ENCODE measurements at places on chromosomes 5 and 9.
A peak's percentile ranks its signal among the peaks of the same experiment; 100 is the strongest.

- peak; percentile 1 for DNase-seq
Observed at GRCh38 chr5:147391781-147392180, 118.1 kb downstream of the DPYSL3 start.

DNA sequence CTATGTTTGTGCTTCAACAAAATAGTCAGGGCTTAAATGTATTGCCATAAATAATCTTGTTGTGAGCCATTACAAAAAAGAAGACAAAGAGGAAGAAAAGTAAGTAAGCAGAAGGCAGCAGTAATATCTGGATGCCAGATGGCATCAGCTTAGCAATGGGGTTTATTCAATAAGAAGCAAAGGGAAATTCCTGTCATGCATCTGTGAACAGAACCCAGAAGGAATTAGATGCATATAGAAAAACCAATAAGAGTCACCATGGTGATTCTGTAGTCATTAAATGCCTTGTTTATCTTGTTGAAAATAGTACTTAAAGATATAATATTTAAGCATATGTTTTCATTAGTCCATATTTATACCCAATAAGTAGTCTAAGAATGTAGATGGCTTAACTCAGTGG lies 216.0 kb downstream of the ADAMTSL1 start:
- no peak for DNase-seq

DNA sequence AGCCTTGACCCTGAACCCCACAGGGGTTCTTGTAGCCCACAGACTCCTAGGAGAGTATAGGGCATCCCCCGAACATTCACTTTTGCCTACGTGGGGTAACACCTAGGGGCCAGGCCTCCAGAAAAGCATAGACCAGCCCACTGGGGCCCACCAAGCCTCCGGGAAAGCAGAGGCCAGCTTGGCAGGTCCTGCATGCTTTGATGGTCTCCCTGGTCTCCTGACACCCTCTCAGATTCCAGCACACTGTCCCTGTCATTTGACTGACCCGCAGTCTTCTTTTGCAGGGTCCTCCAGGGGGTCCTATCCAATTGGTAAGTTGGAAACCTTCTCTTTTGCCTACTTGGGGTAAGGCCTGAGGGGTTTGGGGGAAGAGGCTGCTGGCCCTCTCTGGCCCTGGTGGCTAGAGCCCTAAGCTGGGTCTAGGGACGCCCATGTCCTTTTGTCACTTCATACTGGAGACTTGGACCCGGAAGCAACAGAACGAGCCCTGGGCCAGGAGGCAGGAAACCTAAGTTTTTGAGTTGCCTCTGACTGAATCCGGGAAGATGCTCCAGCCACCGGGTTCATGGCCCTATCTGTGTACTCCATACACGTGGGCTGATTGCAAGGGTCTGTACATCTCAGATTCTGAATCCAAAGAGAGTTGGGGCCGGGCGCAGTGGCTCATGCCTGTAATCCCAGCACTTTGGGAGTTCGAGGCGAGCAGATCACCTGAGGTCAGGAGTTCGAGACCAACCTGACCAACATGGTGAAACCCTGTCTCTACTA lies 20.9 kb upstream of the ORM1 start:
- no peak for DNase-seq

DNA sequence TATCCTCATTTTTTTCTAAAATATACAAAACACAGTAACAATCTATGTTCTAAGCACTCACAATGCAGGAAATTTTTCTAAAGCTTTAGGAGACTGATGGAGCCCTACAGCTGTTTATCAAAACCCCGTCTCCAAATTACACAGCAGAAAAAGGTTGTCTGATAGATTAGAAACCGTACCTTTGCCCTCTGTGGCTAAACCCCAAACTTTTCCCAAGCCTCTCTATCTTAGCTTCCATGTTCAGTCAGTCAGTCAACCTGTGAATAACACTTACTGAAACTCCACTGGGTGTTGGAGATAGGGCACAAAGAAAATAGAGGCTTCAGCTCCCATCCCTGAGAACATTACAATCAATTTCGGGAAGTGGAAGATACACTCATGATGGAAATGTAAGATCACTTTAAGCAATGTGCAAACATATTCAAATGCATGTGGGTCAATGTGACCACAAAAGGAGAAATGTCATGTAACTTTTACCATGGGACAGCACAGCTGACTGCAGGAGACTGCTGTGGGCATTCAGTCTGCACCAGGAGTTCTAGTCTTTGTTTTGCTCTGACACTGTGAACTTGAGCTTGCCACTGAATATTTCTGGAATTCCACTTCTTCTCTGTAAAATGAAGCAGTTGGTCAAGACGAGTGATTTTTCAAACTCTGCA lies 279.5 kb upstream of the PIK3R1 start:
- no peak for DNase-seq

DNA sequence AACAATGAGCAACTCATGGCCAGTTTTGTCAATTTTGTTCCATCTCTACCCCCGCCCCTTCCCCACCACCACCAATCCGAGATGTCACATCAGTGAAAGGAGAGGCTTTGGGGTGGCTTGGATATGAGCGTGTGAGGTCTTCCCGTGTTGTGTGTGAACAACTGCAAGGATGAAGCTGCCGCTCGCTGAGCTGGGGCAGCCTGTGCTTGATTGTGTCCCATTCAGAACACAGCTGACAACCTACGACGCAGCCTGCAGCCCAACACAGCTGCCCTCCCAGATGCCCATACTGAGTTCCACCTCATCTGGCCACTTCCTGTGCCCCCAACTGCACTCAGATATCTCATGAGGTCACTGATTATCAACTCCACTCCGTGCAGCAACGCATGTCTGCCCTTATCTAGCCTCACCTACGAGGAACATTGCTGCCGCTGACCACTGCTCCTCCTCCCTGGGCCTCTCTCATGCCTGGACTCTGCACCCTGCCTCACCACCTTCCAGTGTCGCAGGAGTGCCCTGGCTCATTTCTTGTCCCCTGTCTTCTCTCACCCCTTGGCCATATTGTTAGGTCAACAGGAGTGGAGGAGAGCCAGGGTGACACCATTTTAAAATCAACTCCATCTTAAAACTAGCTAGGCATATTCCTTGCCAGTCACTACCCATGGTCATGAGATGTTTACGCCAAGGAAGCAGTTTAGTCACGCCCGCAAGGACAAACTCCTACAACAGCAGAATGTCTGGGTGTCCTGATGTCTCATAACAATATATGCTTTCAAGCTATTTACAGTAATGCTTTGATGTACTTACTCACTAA lies 7.3 kb upstream of the IL4 start:
- DNase-seq, result no peak

DNA sequence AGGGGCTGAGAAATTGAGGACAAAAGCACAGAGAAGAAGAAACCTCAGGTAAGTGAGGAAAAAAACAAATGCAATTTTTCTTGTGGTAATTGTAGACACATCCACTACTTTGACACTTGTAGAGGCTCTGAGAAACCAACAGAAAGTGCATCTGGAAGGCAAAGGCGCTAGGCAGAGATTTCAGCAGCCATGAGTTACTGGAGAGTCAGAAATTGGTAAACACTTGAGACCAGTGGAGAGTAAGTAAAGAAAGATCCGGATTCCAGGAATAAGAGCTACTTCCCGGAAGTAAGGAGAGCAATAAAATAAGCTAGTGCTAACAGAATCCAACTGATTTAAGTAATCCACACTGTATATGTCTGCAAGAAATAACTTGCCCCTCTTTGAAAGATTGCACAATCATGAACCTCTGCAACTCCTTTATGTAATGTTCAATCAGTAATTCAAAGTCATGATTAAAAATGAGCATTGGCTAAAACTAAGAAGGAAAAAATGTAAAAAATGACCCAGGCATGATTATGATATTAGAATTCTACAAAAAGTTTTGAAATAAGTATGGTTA lies 382.1 kb downstream of the CDH18 start:
- DNase-seq, result peak; percentile 1

GRCh38 chr9:127778280-127779135 lies at the start of gene SH2D3C:
TSS of gene SH2D3C (minus strand) at chr9:127778666. CDS start at chr9:127778627, 39 bp downstream.
- DNase-seq, result no peak

DNA sequence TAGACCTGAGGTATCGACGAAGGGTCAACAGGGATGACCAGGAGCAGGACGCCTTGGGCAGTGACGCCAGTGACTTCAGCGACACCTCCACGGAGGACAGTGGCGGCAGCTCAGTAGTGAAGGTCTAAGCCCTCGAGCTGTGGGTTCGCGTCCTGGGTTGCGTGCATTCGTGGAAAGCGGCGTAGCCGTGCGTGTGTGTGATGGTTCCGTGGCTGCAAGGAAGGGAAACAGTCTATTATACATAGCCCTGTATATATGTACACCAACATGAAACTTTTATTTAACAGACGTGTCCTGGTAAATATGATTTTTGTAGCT lies 8.4 kb downstream of the PPP1R26 start:
- no peak for DNase-seq

DNA sequence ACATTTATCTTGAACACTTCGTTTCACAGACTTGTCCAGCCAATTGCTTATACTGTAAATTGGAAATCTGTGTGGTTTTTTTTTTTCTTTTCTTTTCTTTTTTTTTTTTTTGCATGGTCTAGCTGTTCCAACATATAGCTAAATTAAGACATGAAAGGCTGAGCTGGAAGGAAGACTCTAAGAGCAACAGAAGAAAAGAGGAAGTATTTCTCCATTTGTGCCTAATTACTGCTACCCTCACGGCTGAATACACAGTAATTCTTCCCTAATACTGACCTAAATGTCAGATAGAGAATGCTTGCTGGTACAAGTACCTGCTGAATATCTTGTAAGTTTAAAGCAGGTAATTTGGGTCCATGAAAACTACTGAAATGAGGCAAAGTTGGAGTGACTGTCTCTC lies 11.0 kb upstream of the HAPLN1 start:
- no peak for DNase-seq

GRCh38 chr5:112217843-112218579 lies 201.1 kb downstream of the EPB41L4A start:
- DNase-seq, result no peak

GRCh38 chr5:96049398-96050272 lies 88.0 kb upstream of the ELL2 start:
- no peak for DNase-seq

GRCh38 chr9:91689006-91689405 lies 261.0 kb downstream of the ROR2 start:
- DNase-seq, result no peak

DNA sequence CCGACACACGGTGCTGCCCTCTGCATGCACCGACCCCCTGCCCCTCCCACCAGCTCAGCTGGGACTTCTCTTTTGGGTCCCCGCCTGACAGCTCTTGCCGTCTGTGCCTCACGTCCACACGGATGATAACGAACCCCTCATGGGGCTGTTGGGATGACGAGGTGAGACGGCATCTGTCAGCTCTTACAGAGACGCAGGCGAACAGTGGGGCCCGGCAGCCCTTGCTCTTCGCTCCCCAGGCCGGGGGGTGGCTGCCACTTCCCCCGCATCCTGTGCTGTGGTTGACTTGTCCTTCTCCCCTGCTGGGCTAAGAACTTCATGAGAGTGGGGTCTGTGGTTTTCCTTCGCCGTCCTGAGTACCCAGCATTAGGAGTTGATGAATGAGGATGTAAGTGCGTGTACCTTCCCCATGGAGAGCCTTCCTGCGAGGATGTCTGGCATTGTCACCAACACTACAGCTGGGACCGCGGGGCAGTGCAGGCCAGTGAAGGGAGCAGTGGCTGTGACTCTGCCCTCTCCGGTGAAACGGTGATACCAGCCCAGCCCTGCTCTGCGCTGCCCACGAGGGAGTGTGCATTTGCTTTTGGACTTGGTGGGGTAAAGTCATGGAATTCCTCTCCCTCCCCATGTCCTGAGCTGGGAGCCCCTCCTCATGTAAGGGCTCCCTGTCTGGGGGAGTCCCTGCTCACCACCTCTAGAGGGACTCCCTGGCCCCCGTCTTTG lies 23.2 kb downstream of the HK3 start:
- no peak for DNase-seq

- no peak for DNase-seq
Observed at GRCh38 chr9:110110154-110110553, 97.8 kb downstream of the C9orf152 start.

DNA sequence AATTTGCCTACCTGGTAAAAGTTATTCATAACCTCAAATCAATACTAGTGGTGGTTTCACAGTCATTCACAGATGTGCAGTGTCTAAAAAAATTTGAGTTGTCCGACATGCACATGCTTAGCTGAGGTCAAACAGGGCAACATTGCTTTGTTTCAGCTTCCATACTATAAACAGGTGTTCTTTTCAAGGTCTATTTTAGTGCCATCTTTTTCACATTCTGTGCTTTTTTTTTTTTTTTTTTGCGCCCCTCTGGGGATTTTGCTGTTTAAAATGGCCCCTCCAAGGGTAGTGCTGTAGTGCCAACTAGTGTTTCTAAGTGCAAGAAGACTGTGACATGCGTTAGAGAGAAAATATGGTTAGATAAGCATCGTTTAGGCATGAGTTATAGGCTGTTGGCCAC lies 14.5 kb downstream of the PHAX start:
- DNase-seq, result no peak

GRCh38 chr9:75548871-75549270 lies 341.6 kb upstream of the PCSK5 start:
- DNase-seq, result no peak

DNA sequence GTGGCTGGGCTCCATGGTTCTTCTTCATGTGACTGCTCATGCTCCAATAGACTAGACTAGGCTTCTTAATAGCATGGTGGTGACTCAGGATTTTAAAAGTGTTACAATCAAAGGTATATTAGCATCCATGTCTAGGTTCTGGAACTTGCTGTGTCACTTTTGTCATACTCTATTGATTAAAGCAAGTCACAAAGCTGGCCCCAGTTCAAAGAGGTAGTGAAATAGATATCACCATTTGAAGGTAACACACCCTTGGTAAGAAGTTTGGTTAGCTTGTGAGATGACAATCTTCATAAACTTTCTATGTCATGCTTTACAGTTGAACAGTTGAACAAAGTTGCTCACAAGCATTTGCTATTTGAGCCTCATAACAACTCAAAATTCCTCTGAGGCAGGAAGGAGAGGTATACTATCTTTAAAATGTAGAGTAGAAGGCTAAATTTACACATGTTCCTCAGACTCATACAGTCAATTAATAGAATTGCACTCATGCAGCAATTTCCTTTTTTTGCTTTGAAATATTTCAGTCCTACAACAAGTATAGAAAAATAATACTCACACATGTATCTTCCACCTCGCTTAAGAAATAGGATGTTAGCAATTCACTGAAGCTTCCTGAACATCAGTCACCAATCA lies 56.8 kb upstream of the TMEM252 start:
- DNase-seq, result no peak

- DNase-seq, result no peak
Observed at GRCh38 chr5:60945813-60946187, 795 bp downstream of the NDUFAF2 start.

GRCh38 chr5:71828291-71829040 lies 109.4 kb downstream of the CARTPT start:
- no peak for DNase-seq

GRCh38 chr5:116442095-116442534 lies 132.5 kb downstream of the SEMA6A start:
- no peak for DNase-seq

DNA sequence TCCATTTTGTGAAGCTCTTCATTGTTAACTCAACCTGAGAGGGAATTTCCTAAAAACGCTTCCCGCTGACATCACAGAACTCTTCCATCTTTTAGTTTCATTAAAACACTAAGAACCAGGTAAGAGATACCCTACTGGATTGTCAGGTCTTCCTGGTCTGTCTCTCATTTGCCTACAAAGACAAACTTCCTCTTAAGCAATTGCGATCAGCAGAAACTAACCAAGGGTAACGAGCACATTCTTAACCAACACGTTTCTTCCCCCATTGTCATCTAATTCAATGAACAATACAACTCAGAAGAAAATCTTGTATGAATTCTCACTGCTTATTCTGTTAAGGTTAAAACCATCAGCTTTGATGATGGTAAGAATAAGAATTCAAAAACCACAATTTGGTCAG lies 6.6 kb downstream of the FBXW11 start:
- no peak for DNase-seq
